ENCODE measurements at places on chromosomes 6 and 20.

- DNase-seq = no peak
Measured at GRCh38 chr20:51810155-51811041, 8.1 kb upstream of the SALL4 start.

DNA sequence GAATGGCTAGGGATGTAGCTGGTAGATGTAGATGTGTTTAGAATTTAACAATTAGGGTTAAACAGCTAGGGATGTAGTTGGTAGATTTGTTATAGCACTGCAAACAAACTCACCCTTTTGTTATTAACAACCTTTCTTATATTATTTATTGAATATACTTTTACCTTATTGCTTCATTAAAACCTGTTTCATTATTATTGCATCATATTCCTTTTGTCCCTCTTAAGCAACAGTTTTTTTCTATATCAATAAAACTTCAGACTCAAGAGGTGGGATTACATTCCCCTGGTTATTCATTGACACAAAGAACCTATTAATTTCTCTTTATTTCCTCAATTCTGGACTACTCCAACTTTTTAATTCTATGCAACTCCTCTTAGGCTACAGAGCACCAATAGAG lies 661.2 kb downstream of the EYS start:
- no peak for DNase-seq

GRCh38 chr6:142361779-142362750 lies 60.3 kb downstream of the ADGRG6 start:
- no peak for DNase-seq

- DNase-seq = no peak
Measured at GRCh38 chr6:43836507-43837240, 66.7 kb downstream of the VEGFA start.

GRCh38 chr6:56050530-56051201 lies 175.3 kb upstream of the BMP5 start:
- no peak for DNase-seq

GRCh38 chr20:58218665-58219341 lies 9.7 kb downstream of the ANKRD60 start:
- DNase-seq = no peak

- DNase-seq = no peak
Measured at GRCh38 chr6:154123155-154123956, 84.3 kb downstream of the OPRM1 start.

- DNase-seq = no peak
Measured at GRCh38 chr6:140542863-140543262, 1168.4 kb upstream of the CITED2 start.

GRCh38 chr6:169034516-169035167 lies 219.0 kb downstream of the THBS2 start:
- DNase-seq = no peak

DNA sequence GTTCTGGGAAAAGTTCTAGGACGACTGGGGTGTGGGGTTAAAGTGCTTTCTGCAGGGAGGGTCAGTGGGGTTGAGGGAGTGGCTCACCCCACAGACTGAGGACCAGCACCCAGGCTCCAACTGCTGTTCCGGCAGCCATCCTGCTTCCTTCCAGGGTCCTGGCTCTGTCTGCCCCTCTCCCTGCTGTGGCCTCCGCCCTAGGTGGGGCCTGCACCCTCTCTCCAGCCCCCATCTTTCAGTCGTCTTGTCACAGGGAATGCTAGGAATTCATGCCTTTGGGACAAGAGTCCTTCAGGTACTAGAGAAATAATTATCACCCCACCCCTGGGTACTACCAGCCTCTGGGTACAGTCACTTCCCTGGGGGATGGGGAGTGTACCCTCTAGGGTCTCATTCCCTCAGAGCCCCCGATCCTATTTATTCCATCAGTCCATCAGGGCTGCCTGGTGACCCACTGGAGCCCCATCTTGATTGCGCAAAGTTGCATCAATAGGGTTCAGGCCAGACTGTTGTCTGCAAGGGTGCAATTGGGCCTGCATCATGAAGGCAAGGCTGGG lies at the start of gene AGER:
Gene AGER, minus strand, starts transcription at position 170 of the 557 bp plus-strand sequence. Its CDS starts 31 bp downstream, at position 139.
- DNase-seq = no peak

GRCh38 chr6:20891161-20891560 lies 356.9 kb downstream of the CDKAL1 start:
- DNase-seq = no peak

- DNase-seq = no peak
Measured at GRCh38 chr6:6981681-6982322, 126.0 kb upstream of the RREB1 start.

- DNase-seq = no peak
Measured at GRCh38 chr20:61433816-61434215, 181.8 kb downstream of the CDH4 start.

- peak; percentile 6 for DNase-seq
Measured at GRCh38 chr6:113909224-113909856, 52.2 kb downstream of the MARCKS start.

Data from effector CD4-positive, alpha-beta T cell (primary cell).